Fibroblast of the aortic adventitia (primary cell): ENCODE measurements at places on chromosomes 16 and 17. TPM values are rescaled to one million over a fixed set of nuclear protein-coding genes. Genes with fewer than 3 reads are reported as not detected.

GNAO1 gene
- total RNA-seq = 0.09 TPM in 1 of 2 replicates, not detected in the other

CBFA2T3 gene
- not detected in 2 replicates for total RNA-seq

HOXB6 gene
- 0.63 and 13.1 TPM in 2 replicates for total RNA-seq

CBX2 gene
- 0.57 and 0.63 TPM in 2 replicates for total RNA-seq

SPATA22 gene
- total RNA-seq = not detected in 2 replicates

ARHGAP44 gene
- total RNA-seq = 2.3 and 7.0 TPM in 2 replicates

DNAAF1 gene
- 0.09 TPM in 1 of 2 replicates, not detected in the other for total RNA-seq

KRT13 gene
- total RNA-seq = not detected in 2 replicates

CBX8 gene
- 1.5 and 1.7 TPM in 2 replicates for total RNA-seq

TMEM235 gene
- total RNA-seq = not detected in 2 replicates

TM4SF5 gene
- not detected in 2 replicates for total RNA-seq

STAC2 gene
- total RNA-seq = 0.18 TPM in 1 of 2 replicates, not detected in the other

- DNase-seq = no peak
Observed at GRCh38 chr17:78684026-78684425, 98.0 kb downstream of the CYTH1 start.

- no peak for DNase-seq
Observed at GRCh38 chr17:825216-825615, 43.1 kb downstream of the MRM3 start.

DNA sequence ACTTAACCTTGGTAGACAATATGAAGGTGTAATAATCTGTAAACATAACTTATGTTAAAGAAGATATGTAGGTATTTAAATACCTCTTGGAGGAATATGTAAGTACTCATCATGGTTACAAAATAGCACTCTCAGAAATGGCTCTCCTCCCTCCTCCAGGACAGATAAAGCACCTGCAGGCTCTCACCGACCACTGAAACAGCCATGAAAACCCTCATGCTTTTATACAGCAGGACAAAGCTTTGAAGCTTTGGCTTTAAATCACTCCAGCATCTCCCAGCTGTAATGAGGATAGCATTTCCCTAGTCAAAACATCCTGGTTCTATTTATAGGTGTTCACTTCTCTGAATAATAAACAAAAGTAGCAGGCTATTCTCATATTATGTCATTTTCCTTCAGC is 69.1 kb upstream of the PMFBP1 start:
- DNase-seq = no peak

DNA sequence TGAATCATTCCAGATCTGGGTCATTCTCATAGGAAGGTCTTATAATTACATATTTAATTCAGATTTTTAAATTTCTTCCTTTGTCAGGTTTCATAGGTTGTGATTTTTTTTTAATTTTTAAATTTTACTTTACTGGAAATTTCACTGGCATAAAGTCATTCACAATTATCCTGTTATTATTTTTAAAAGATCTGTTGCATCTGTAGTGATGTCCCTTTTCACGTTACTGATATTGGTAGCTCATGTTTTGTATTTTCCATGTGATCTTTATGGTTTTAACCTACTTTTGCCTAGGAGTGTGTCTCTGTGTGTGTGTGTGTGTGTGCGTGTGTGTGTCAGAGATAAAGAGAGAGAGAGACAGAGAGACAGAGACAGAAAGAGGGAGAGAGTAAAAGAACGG is 216.6 kb upstream of the KCNJ16 start:
- no peak for DNase-seq

GRCh38 chr16:47626246-47626645 is 165.1 kb downstream of the PHKB start:
- no peak for DNase-seq

DNA sequence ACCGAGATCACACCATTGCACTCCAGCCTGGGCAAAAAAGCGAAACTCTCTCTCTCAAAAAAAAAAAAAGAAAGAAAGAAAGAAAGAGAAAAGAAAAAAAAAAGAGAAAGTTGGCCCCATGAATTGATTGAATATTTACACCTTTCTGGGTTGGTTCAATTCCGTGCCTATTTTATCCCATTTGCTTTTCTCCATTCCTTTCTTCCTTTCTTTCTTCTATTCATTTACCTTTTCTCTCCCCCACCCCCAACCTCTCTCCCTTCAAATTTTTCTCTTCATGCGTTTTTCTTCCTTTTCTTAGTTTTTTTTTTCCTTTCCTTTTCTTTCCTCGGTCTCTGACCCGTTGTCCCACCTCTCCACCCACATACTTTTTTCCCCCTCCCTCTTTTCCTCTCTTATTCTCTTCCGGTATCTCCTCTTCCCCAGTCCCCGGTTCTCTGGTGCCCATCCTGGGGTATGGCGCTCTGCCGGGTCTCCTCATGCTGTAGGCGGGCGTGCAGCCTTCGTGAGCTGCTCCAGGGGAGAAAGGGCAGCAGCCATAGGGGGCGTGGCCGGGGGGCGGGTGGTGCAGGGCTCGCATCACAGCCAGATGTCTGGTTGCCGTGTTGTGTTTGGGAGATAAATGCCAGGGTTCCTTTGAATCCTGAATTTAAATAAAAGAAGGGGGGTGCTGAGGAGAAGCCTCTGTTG is 5.3 kb upstream of the COL1A1 start:
- DNase-seq = peak; percentile 60

- DNase-seq = no peak
Observed at GRCh38 chr16:65773301-65773874, 593.1 kb upstream of the CDH5 start.

DNA sequence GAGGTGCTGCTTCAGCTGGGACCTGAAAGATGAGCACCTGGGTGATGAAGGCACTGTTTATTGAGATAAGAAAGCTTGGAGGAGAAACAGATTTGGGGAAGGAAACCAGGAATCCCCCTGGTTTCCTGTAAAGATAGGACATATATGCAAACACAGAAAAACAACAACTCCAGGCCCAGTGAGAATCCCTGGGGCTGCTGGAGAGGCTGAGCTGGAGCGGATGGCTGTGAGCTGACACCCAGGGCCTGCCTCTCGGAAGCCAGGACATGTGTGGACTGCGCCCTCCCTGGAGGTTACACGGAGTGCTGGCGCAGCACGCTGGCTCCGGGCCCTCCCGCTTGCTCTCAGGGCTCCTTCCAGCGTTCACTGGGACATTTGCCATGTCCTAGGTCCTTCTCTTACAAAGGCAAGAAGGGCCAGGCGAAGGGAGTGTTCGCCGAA is 57.5 kb downstream of the CYB5B start:
- peak; percentile 93 for DNase-seq

- DNase-seq = peak; percentile 87
Observed at GRCh38 chr17:30429155-30429554, 48.1 kb upstream of the GOSR1 start.

GRCh38 chr17:48048384-48049126 is 396 bp downstream of the NFE2L1 start:
- DNase-seq = peak; percentile 94

- no peak for DNase-seq
Observed at GRCh38 chr16:28820016-28820415, 2.8 kb upstream of the ATXN2L start.

DNA sequence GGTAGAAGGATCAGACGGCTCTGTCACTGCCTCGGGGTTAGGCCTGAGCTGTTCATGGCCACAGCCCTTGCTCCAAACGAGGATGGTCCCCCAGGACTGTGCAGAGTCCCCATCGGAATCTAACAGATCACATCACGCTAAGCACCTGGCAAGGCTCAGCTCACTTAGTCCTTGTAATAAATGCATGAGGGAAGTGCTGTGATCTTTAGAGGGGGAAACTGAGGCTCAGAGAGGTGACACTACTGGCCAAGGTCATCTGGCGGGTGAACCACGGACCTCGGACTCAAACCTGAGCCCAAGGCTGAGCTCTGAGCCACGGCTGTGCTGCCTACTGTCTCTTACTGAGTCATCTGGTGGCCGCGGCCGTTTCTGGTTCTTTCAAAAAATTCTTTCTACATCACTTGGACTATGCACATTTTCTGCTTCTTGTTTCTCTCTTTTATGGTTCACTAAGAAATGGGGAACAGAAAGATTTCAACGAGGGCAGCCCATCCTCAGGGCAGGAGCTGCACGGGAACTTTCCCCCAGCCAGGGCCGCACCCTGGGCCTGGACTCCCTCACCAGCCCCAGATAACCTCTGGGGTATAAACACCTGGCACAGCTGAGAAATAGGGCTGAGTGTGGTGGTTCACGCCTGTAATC is 55.6 kb downstream of the COTL1 start:
- DNase-seq = no peak

DNA sequence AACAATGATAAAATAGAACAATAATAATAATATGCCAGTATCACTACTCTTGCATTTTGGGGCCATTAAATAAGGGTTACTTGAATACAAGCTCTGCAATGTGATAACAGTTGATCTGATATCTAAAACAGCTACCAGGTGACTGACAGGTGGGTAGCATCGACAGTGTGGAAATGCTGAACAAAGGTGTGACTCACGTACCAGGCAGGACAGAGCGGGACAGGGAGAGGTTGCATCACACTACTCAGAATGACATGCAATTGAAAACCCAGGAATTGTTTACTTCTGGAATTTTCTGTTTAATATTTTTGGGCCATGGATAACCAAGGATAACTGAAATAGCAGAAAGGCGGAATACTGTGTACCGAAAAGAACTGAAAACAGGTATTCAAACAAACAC is 15.8 kb upstream of the ZNF19 start:
- DNase-seq = no peak

- no peak for DNase-seq
Observed at GRCh38 chr17:63707151-63707550, 7.2 kb upstream of the LIMD2 start.

DNA sequence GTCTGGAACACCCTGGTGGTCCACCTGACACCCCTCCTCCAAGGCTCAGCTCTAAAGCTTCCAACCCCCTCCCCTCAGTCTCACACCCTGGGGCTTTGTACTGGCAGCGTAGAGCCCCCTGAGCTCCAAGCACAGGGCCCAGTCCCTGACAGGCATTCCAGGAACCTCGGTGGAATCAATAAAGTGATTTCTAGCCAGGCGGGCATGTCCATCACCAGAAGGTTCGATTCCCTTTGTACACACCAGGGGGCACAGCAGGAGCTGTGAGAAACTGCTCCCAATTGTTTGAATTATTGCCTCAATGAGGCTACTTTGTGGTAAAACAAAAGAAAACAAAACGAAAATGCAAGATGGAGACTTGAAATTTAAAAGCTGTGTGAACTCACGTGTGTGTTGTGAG is 51.8 kb downstream of the SMPD3 start:
- DNase-seq = peak; percentile 45

GRCh38 chr17:77849239-77849638 is 109.3 kb upstream of the TNRC6C start:
- no peak for DNase-seq

GRCh38 chr16:78675951-78676792 is 576.7 kb downstream of the WWOX start:
- no peak for DNase-seq

GRCh38 chr17:64938925-64939474 is 19.7 kb upstream of the LRRC37A3 start:
- peak; percentile 37 for DNase-seq

GRCh38 chr17:56979091-56979480 is 1.2 kb downstream of the SCPEP1 start:
- DNase-seq = peak; percentile 5

GRCh38 chr16:87210894-87211293 is 106.3 kb downstream of the C16orf95 start:
- peak; percentile 77 for DNase-seq

- no peak for DNase-seq
Observed at GRCh38 chr16:68227850-68228553, 7.9 kb downstream of the ESRP2 start.

DNA sequence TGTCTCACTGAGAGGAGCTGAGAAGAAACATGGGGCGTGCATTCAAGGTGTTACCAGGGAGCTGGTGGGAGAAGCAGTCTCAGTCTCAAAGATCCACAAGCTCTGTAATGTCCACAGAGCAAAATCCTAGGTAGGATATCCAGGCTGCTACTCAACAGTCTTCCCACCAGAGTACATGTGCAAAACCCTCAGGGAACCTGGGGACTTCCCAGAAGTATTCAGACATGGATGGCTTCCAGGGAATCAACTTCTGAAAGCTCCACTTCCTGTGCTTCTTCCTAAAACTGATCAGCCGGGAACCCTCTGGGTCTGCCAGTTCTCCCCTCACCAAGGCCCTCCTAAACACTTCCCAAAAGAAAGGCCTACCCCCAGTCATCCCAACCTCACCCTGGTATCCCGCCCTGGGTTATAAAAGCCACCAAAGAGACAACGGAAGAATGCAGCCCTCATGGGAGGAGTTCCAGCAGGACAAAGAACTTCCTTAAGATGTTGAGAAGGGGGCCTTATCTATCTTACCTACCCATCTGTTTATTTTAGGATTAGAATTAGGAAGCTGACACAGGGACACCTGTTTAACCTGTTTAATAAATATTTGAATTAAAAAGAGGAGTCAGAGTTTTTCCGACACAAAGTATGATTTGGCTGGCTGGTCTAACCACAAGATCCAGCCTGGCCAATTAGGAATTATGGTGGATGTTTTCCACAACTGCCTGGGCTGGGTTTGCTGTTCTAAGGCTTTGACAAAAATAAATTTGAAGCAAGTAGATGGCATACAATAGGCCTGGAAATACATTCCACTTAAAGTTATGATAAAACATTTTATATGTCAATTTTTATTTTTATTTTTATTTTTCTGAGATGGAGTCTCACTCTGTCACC is 37.0 kb downstream of the CUEDC1 start:
- peak; percentile 70 for DNase-seq

GRCh38 chr16:8887952-8888560 is 5.9 kb downstream of the LITAFD start:
- peak; percentile 33 for DNase-seq

DNA sequence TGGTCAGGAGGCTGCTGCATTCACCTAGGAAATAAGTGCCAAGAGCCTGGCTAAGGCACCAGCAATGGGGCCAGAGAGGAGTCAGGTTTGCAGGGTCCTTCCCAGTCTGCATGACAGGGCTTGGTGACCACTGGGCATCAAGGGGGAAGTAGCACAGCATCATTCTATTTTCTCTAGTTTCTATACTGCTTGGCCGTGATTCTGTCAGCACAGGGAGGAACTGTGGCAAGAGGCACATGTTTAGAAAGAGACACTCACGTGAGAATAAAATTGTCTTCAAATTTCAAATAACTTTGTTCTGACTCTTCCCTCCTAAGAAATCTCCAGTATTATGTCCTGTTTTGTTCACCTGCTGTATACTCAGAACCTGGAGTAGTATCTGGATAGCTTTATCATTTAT is 37.8 kb downstream of the ERN1 start:
- DNase-seq = no peak

DNA sequence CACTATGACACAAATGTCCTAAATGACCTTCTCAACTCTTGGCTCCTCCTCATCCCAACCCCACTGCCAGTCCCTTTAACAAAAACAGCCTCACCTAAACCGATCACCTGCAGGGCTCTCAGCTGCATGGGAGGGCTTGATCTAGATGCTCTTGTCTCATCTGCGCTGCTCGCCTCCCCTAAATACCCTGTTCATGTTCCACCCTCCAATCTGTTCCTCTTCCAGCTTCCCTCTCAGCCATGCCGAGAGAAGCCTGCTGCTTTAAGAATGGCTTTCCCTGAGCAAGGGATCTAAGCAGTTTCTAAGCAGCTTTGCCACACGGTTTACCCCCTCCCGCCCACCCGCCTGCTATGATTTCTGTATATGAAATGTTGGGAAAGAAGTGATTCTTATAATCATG is 23.7 kb downstream of the PIPOX start:
- DNase-seq = no peak
